ENCODE measurements at places on chromosomes 7 and 10. TPM values are rescaled to one million over a fixed set of nuclear protein-coding genes. Genes with fewer than 3 reads are reported as not detected.

LSM5 gene
- 14.1 TPM for total RNA-seq

SLC18A3 gene
- total RNA-seq, result 44.6 TPM

PANK1 gene
- total RNA-seq, result 5.9 TPM

STMP1 gene
- 20.0 TPM for total RNA-seq

ACTL6B gene
- total RNA-seq, result not detected

ARPC1B gene
- total RNA-seq, result 448 TPM

TRPV5 gene
- under 0.01 TPM for total RNA-seq

AZGP1 gene
- total RNA-seq, result not detected

HACD1 gene
- 27.5 TPM for total RNA-seq

PLAC9 gene
- not detected for total RNA-seq

GNGT1 gene
- total RNA-seq, result not detected

ENO4 gene
- not detected for total RNA-seq

HTRA1 gene
- 1.6 TPM for total RNA-seq

All from placental epithelial cell (primary cell).